ENCODE measurements at places on chromosomes 1 and 21.

DNA sequence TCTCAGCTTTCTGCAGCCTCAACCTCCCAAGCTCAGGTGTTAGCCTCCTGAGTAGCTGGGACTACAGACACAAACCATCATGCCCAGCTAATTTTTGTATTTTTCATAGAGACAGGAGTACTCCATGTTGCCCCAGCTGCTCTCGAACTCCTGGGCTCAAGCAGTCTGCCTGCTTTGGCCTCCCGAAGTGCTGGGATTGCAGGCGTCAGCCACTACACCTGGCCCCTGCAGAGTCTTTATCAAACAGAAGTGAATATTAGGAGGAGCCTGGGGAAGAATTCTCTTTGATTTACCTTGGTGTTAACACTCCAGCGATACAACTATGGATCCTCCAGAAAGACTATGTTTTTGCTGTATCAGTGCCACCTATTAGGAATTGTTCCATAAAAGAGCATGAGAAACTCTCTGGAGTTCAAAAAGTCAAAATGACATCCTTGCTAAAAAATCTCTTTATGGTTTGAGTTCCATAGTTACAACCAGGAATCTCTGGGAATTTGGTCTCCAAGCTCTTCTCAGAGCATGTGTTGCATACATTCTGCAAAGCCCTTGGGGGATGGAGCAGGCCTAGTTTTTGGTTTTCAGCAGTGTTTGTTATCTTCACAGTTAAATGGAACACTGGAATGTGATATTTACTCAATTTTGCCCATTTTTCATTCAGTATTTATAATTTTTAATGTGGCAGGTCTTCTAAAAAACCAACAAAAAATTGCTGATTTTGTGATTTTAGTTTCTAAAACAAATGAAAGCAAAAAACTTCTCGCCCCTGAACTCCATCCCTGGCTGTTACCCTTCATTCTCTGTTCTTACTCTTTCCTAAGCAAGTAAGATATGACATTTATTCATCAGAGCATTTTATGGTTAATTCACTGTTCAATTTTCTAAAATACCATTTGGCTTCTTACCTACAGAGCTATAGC is 77.3 kb downstream of the OLFML2B start:
- no peak for DNase-seq

DNA sequence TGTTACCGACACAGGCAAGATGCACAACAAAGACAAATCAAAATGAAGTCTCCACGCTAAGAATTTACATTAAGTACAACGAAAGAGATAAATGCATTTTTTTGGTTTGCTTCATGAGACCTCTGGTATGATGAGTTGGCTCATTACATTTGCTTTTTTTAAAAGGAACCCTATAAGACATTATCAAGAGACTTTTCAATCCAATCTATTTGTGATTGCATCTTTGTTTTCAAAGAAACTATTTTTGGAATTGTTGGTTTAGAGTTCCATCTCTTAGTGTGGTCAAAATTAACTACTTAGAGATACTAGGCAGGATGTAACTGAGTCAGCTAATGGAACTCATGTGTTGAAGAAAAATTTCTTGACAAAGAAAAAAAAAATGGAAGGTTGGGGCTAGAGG is 200.1 kb downstream of the ZC3H11B start:
- DNase-seq = no peak

DNA sequence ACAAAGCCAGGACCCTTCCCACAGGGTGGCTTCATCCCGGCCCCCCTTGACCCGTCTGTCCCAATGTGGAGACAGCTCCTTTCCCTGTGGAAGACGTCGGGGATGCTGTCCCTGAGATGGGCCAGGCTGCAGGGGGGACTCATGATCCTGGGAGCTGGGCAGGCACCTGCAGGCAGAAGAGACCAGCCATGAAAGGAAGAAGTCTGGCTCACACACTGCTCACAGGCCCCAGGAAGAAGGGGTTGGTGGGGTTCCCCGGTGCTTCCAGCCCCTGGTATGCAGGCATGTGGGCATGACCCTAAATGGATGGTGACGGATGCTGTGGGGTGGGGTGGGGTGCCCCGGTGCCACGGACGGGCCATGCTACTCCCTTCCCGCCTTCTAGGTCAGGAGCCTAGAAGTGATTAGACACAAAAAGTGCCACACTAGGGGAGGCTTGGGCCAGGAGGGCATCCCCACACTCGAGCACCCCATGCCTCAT is 8.3 kb downstream of the ACTRT2 start:
- DNase-seq = peak; percentile 75

GRCh38 chr1:40796939-40797667 is 13.5 kb downstream of the KCNQ4 start:
- DNase-seq = no peak
